ENCODE measurements at places on chromosomes 5 and 9.

DNA sequence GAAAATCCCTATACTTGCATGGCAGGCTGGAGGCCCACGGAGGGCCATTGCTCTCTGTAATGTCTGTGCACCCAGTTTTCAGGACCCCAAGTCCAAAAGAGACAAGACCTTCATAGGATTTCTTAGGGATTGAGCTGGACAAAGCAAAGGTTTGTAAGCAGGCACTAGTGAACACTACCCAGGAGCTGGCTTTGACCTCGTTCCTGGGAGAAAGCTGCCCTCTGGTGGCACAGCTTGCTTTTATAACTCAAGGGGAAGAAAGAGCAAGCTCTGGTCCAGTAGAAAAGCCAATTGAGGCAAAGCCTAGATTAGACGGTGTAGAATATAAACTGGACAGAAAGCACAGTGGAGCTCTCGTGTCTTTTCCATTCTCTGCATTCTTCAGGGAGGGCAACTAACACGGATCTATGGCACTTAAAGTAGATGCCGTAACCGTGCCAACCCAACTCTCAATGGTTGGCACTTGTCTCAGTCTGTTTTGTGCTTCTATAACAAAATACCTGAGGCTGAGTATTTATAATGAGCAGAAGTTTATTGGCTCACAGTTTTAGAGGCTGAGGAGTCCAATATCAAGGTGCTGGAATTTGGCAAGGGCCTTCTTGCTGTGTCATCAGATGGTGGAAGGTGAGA, 7.9 kb downstream of the GABRP start:
- ATAC-seq: peak; percentile 96

DNA sequence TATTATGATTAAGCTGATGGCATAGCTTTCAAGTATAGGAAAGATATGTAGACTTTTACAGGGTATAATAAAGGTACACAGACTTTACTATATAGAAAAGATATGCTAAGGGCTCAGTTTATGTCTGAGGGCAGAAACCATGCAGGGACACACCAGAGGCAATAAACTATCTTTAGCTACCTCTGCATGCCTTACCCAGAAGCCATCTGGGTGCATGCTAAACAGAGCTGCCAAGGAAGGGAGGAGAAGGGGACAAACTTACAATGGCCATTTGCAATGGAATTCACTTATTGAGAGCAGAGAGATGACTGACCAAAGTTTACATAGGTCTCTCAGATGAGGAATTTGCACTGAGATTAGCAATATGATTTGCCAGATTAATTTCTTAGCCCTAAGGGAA, 143.1 kb upstream of the NR4A3 start:
- ATAC-seq: no peak

DNA sequence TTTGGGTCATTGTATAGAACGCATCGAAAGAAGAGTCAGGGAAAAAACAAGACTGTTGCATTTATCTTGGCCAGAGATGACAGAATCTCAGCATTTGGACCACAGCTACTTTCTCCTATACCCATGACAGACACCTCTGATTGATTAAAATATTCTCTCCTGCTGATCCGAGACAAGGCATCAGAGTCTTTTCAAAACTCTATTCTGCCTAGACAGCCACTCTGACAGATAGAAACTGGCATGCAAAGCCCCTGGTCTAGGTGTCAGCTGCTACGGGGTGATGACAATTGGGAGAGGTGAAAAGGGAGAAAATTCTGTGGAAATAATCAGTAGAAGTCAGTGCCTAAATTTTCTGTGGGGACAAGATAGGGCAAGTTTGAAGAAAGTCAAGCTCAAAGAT, 152.2 kb downstream of the PIK3R1 start:
- no peak for ATAC-seq

DNA sequence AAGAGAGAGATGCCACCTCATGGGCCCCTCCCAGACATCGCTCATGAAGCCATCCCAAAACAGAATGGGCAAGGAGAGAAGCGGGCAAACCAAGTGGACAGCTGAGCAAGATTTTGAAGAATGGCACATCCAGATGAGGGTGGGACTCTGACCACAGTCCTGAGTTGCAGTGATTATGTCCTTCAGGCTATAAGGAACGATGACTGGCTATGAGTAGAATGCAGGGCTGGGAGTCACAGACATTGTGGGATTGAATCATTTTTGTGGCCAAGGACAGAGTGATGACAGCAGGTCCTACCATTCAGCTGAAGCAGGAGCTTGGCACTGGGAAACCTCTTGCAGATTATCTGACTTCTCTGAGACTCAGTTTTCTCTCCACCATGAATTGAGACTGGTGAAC, 245.7 kb upstream of the SLC30A5 start:
- ATAC-seq: no peak

DNA sequence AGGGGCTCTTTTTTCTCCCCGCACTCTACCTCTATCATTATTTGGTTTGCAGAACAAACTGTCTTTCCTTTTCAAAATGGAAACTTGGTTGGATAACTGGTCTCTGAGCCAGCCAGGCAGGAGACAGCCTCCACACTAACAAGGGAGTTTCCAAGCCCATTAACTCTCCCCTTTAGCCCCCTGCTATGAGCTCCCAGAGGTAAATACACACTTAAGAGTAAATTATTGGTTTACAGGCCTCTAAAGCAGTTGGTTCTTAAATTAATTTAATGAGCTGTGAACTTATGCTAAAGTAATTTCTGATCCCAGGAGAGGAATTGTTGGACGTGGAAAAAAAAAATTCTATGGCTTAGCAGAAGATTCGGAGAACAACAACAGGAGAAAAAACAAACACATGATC, 30.3 kb downstream of the EPB41L4A start:
- ATAC-seq: no peak

DNA sequence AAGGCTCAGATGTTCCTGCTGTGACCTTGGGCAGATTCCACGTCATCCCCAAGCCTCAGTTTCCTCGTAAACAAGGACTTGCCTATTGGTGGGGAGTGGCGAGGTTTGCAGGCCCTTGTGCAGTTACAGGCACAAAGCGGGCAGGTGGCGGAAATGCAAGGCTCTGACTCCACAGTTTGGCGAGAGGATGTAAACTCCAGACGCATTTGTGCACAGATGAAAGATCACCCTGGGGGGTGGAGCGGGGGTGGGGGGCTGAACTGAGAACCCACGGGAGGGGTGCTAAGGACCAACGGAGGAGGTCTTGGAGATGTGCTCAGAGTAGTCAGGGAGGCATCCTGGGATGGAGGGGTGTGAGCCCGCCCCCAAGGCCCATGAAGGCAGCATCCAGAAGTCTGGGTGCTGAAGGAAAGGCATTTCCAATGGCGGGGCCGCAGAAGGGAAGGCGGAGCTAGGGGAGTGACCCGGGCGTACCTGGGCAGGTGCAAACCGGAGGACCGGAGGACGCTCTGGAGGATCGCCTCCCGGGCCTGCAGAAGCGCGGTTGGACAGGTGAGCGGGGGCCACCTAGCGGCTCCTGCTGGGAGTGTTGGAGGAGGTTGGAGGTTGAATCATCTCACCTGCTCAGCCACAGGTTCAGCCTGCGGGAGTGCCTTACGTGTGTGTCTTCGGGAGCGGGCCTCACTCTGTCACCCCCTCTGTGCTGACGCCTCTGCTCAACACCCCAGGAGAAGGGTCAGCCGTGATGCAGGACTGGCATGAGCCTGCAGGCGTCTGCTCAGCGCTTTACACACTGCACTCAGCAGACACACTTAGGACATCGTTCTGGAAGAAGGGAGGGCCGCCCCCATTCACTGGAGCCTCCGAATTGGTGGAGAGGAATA, 1.9 kb upstream of the FIBCD1 start:
- peak; percentile 81 for ATAC-seq

- peak; percentile 96 for ATAC-seq
Measured at GRCh38 chr5:157312492-157312891, 46.6 kb downstream of the CYFIP2 start.

DNA sequence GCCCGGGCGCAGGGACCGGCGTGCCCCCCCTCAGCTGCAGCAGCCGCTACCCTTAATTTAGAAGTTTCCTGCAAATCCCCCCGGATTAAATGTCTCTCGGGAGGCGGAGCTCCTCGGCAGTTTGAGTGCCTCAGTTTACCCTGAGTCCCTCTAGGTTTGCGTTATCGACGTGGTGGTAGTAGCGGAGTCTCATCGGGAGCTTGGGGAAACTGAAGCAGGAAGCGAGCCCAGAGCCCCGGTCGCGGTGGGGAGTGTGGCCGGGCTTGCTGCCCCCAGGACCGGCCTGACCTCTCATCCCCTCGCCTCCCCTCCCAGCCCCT, 529 bp upstream of the TPM2 start:
- ATAC-seq: no peak

DNA sequence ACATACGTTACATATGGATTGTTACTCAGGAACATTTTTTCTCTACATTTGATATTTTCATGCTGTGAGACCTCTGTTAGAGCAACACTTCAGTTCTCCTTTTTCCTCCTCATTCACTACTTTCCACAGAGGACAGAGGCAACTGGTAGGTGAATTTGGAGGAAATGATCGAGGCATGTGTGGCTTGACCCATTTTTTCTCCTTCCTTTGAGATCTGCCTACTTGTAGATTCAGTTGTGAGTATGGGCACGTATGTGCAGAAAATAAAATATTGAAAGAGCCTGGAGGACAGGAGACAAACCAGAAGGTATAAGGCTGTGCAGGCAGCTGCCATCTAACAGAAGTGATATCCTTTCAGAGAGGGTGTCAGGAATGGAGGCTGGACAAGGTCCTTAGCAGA, 19.2 kb upstream of the KIF2A start:
- no peak for ATAC-seq

- ATAC-seq: no peak
Measured at GRCh38 chr5:179533907-179534306, 16.4 kb upstream of the RUFY1 start.

GRCh38 chr9:97406620-97407177, 5.2 kb upstream of the TDRD7 start:
- ATAC-seq: no peak

GRCh38 chr5:143126174-143127019, 277.1 kb downstream of the NR3C1 start:
- ATAC-seq: no peak

DNA sequence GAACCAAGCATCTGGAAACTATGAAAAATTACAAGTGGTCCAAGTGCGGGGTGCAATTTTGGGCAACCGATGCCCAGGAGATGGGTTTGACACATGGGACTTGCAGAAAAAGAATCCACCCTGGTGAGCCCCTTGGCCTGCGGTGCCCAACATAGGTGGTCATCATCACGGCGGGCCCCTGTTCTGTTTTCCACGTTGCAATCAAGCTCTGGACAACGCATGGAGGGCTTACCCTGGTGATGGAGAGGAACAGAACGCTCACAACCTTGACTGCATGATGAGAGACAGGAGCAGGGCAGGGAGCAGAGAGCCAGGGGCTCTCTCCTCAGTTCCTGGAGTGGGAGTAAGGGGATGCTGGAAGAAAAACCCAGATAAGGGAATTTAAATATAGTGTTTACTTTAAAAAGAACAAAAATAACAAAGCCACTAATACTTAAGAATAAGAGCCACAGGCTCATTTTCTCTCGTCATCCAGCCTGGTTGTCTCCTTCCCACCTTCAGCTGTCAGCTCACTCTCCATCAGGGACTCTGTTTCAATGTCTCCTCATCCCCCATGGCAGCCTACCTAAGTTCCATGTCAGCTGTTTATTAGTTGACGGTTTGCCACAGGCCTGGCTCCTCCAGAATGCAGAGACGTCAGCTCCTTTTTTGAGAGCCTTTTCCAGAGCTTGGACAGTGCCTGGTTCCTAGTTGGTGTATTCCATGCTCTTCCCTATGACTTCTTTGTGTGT, 172.1 kb downstream of the GADD45G start:
- no peak for ATAC-seq

GRCh38 chr9:112764344-112764743, 13.8 kb downstream of the SNX30 start:
- ATAC-seq: no peak

- ATAC-seq: peak; percentile 96
Measured at GRCh38 chr5:135208903-135209721, 175.1 kb upstream of the PITX1 start.

- ATAC-seq: peak; percentile 37
Measured at GRCh38 chr5:134003817-134004625, 754 bp downstream of the VDAC1 start.

DNA sequence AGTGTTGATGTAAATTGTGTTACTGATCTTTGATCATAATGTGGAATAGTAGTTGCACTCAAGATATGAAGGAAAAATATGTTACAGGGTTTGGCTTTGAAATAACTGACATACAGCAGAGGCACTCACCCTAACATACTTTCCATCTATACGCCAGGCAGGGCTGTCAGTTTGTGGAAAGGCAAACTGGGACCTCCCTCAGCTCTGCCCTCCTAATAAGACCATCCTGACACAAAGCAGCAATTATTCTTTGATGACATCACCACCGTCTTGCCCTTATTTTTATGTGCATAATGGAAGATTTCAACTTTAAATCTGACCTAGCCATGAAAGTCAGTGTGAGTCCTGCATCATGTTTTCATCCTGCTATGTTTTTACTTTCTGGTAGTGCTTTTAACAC, 42.9 kb downstream of the ITGA1 start:
- ATAC-seq: no peak

GRCh38 chr5:137282216-137282615, 216.9 kb downstream of the SPOCK1 start:
- no peak for ATAC-seq

- peak; percentile 19 for ATAC-seq
Measured at GRCh38 chr9:14992516-14992915, 82.3 kb upstream of the FREM1 start.

GRCh38 chr9:96417661-96418082, 498 bp downstream of the ZNF367 start:
- no peak for ATAC-seq

- ATAC-seq: no peak
Measured at GRCh38 chr9:35002623-35003022, 13.1 kb downstream of the DNAJB5 start.

DNA sequence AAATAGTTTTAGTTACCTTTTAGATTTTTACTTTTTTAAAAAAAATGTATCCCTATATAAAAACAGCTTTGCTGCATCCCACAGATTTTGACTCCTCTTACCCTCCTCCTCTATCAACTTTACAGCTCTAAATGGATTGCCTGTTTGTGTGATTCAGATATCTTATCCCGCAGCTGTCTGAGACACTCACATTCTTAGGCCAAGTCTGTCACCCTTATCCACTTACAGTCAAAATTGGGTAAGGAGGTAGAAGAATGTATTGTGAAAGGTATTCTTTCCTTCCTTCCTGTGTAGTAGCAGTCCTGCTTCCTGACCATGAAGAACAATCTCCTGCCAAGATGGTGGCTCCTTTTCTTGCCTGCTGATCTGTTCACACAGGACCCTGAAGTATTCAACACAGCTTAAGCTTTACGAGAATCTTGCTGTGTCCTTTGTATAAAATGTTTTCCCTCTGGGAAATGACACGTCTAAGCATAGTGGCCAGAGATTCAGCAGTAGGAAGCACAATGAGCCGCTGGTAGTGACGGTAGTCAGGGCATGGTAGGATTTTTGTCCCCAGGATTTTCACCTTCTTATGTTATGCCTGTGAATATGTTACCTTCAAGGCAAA, 67.7 kb upstream of the ST8SIA4 start:
- no peak for ATAC-seq

GRCh38 chr5:7837403-7837802, 13.5 kb downstream of the CFAP90 start:
- no peak for ATAC-seq

- ATAC-seq: no peak
Measured at GRCh38 chr5:124199893-124200292, 546.5 kb downstream of the ZNF608 start.

- no peak for ATAC-seq
Measured at GRCh38 chr5:124995421-124995820, 249.0 kb upstream of the ZNF608 start.

- no peak for ATAC-seq
Measured at GRCh38 chr5:76404223-76405211, 1.4 kb downstream of the IQGAP2 start.

GRCh38 chr5:133475986-133476385, 136.4 kb downstream of the FSTL4 start:
- ATAC-seq: no peak
